Choroid plexus epithelial cell (primary cell): ENCODE measurements at places on chromosomes 7 and 10.

GRCh38 chr10:54402576-54402975 lies 398.5 kb downstream of the PCDH15 start:
- DNase-seq, result peak; percentile 52

- no peak for DNase-seq
Measured at GRCh38 chr7:106114716-106115383, 2.7 kb upstream of the SYPL1 start.

DNA sequence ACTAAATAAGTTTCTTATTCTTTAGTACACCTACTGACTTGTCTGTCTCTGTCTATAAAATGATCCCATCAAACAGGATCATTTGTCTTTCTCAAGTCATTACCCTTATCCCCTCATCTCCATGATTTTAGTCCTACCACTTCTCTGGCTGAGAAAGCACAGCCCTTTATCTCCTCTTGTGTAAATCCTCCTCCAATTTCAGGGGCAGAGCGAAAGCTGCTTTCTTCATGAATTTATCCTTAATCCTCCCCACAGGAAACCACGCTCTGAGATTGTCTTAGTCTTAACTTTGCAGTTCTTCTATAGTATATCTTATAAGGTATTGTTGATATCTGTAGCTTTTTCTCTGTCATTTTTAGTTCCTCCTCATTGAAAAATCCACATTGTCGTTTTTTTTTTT lies 239.7 kb upstream of the PLXDC2 start:
- DNase-seq, result no peak

DNA sequence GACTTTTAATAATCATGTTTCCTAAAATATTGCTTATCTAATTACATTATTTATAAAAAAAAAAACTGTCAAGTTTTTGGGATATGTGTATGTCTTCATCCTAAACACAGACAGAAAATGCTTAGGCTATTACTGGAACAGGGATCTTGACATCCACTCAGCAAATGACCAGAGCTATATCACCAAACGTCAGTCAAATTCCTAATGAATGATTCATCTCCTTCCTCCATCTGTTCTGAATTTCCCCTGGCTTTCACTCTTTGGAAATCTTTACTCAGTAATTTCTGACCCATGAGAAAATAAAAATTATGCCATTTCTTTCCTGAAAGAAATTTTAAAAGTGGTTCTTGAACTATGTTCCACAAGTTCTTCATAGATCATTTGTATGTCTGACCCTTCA lies 552.4 kb upstream of the KCND2 start:
- peak; percentile 94 for DNase-seq

GRCh38 chr7:18198868-18199267 lies 171.2 kb upstream of the PRPS1L1 start:
- DNase-seq, result no peak

- no peak for DNase-seq
Measured at GRCh38 chr7:130844811-130845580, 111.0 kb upstream of the KLF14 start.

- peak; percentile 80 for DNase-seq
Measured at GRCh38 chr10:97759158-97759887, 12.5 kb downstream of the SFRP5 start.

GRCh38 chr10:104498347-104499081 lies 142.6 kb upstream of the SORCS3 start:
- no peak for DNase-seq

GRCh38 chr10:113520690-113521474 lies 32.0 kb upstream of the HABP2 start:
- DNase-seq, result peak; percentile 89

DNA sequence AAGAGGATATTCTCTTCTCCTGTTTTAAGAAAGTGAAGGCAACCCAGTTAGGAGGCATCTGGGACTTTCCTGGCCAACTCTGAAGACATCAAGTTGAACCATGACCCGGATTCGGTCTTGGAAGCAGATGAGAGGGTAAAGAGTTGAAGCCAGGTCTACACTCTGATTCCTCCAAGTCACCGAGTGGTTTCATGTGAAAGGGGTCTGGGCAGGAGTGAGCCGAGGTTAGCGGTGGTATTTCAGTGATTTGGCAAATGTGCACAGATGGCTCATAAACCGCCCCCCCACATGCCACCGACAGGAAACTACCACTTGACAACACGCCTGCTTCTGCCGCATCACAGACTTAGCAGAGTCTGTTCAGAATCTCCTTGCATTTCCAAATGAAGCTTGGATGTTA lies 11.4 kb upstream of the REPIN1 start:
- no peak for DNase-seq

- DNase-seq, result peak; percentile 15
Measured at GRCh38 chr10:62399211-62399610, 25.0 kb downstream of the ZNF365 start.

DNA sequence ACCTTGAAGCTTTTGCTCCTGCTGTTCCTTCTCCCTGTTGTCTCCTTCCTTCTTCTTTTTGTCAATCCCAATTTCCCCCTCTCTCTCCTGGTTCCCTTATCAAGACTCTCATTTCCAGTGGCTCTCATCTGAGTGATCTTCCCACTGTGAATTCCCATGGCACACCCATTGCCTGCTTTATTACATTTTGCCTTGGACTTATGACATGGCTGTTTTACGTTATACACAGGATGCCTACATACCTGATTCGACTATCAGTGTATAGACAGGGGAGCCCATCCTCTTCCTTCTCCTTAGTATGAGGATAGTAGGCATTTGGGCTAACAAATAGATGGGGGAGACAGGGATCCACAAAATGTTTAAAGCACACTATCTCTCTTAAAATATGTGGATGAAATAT lies 39.9 kb upstream of the EFCAB10 start:
- no peak for DNase-seq

GRCh38 chr7:101465576-101466196 lies 103.0 kb downstream of the COL26A1 start:
- no peak for DNase-seq

DNA sequence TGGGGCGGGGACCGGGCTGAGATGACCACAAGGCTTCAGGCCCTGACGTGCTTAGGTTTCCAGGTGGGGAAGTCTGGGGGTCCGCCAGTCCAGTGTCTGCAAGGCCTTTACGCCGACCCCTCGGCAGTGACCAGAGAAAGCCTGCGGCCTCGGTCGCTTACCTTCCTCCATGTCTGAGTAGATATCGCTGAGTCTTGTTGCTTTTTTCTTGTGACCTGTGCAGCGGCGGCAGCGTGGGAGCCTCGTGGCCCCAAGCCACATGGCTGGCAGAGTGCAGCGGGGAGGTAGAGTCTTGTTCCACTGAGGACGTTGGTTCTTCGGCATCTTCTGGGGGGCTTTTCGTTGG lies 329 bp downstream of the NOLC1 start:
- DNase-seq, result peak; percentile 39

GRCh38 chr10:124554085-124554858 lies 92.6 kb downstream of the LHPP start:
- no peak for DNase-seq

DNA sequence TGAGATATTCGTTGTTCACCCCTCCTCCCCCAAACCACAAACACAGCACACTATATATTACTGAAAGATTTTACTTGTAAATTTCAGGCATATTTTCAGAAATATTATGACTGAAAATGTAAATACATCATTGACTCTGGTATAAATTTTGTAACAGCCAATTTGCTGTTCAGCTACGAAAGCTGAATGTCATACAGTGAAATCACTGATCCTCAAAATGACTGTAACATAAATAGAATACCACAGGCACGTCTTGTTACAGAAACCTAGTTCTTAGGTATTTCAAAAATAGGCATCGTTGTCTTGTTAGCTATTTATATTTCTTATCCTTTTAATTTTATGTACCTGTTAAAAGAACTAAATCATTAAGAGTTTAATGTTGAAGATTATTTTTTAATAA lies 15.1 kb downstream of the TRUB1 start:
- no peak for DNase-seq

- DNase-seq, result no peak
Measured at GRCh38 chr7:84389242-84389641, 194.7 kb upstream of the SEMA3A start.
